ENCODE measurements at places on chromosomes 2 and 18.

DNA sequence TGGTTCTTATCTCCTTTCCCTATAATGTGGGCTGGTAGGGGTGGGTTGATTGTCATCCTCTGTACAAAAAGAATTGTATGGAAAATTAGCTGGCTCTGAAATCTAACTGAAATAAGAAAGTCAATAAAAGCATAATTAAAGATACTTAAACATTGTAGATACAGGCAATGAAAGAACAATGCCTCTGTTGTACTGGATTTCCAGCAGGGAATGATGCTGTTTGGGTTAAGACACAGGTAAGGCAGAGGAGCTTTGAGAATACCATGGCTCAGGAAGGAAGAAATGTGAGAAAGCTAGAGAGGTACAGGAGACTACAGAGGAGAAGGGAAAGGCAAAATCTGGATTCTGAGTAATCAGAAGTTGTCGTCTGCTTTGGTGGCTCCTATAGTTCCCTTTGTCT, 10.1 kb downstream of the DTNA start:
- no peak for DNase-seq

GRCh38 chr2:224417361-224417729, 15.4 kb upstream of the FAM124B start:
- DNase-seq, result no peak

DNA sequence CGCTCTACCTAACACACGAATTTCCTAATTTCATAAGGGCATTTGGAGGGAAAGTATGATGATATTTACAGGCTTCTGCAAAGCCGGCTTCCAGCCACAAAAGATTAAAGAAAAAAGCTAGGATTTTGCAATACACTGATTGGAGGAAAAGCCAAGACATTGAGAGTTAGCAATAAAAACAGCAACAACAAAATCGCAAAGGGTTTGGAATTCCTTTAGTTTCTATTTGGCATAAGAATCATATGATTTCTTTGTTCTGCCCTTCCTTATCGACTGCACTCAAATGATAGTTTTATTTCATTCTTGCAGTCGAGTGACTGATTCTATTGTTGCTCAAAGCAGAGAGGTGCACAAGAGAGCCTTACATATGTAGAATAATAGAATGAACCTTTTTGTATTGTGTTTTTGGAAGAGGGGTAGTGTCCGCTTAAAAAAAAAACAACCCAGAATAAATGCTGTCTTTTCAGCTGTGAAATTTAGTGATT, 3.9 kb upstream of the ZNF532 start:
- no peak for DNase-seq

- DNase-seq, result no peak
Observed at GRCh38 chr2:228629251-228629650, 447.8 kb upstream of the SPHKAP start.

DNA sequence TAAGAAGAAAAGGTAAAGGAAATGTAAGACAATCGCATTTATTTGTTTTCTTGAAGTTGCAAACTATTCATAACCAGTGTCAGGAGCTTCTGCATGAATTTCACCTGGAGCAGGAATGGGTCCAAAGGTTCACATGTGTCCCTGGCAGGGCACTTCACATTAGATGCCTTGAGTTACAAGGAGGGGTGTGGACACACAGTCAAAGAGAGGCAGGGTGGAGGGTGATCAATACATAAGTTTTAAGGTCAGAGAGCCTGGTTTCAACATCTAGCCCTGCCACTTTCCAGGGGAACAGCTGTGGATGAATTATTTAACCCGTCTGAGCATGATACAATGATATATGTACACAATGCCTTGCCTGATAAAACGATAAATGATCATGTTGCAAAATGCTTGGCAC, 321.4 kb downstream of the CYP26B1 start:
- DNase-seq, result no peak

- DNase-seq, result no peak
Observed at GRCh38 chr2:27907547-27907946, 17.0 kb downstream of the BABAM2 start.

DNA sequence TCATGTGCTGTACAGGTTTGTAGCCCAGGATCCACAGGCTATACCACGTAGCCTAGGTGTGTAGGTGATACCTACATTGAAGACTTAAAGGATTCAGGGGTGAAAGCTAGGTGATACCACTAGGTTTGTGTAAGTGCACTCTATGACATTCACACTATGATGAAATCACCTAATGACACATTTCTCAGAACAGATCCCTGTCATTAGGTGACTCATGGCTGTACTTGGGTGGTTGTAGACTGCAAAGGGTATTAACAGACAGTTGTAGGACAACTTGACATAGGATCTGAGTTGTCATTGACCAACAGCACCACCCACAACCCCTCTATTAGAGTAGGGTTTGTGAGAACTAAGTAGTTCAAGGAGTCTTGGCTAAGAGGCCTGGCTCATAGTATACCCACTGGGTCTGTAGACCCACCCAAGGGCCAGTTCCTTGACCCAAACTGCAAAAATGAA, 27.7 kb upstream of the SMCHD1 start:
- no peak for DNase-seq

DNA sequence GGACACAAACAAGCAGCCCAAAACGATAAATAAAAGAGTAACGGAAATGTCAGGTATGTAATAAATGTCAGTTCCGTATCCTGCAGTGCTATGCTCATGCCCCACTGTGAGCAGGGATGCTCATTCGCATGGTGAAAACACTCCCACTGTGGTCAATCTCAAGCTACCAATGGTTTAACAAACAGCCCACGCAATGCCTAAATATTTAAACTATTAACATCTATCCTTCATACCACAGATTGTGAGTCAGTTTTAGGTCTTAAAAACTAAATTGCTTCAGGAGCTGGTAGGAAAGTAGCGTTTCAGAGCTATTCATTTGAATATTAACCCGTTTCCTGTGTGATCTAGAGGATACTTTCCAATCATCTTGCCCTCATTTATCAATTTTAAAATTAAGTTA, 207.4 kb downstream of the TCF4 start:
- DNase-seq, result no peak

DNA sequence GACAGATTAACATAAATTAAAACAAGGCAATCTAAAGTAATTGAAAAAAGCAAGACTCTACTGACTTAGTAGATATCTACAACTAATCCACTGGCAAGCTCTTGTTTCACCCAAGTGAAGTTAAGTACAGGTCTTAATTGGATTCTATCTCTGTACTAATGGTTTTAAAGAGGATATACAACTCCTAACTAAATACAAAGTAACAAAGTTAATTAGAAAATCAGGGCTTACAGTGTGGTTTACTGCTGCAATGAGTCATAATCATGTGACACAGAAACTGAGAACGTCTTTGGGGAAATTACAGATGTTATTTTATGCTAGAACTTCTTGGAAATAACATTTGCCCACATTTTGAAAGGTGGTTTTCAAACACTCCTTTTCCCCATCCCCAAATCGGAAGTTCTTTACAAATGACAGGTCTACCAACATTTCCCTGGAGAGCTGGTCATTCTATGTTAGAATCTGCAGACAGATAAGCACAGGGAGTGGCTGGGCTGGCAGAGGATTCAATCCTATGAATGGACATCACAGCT, 245.3 kb downstream of the STK39 start:
- DNase-seq, result no peak

DNA sequence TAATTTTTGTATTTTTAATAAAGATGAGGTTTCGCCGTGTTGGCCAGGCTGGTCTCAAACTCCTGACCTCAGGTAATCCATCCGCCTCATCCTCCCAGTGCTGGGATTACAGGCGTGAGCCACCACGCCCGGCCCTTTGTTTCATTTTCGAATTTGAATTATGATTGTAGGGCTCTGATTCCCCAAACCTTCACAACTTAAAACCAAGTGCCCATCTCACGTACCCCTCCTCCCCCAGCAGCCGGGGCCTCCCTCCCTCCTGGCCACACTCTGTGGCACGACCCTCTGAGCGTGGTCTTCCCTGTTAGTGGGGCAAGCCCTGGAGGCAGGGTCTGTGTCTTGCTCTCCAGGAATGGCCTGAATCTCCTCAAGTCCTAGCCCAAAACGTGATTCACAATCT, 166.5 kb downstream of the ASB1 start:
- DNase-seq, result no peak

Data from Caco-2 (cell line).